ENCODE measurements at places on chromosomes 12 and 14.

DNA sequence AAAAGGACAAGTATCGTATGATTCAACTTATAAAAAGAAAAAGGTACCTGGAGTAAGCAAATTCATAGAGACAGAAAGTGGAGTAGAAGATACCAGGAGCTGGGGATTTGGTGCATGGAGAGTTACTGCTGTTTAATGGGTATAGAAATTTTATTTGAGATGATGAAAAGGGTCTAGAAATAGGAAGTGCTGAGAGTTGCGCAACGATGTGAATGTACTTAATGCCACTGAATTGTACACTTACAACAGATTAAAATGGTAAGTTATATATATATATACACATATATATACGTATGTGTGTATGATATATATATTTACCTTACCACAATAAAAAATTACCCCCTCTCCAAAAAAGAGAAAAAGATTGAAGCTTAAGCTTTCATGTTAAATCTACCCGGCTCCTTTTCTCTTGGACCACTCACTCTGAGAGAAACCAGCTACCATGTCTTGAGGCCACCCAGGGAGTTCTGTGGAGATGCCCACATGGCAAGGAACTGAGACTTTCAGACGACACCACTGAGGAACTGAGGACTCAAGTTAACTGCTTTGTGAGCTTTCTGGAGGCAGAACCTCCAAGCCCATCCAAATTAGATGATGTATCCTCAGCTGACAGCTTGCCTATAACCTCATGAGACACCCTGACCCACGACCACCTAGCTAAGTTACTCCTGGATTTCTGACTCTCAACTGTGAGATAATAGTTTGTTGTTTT is 130.0 kb upstream of the BTG1 start:
- DNase-seq, result no peak

- no peak for DNase-seq
Observed at GRCh38 chr14:94373708-94374107, 14.7 kb downstream of the SERPINA1 start.

- DNase-seq, result no peak
Observed at GRCh38 chr12:71870416-71870815, 30.9 kb downstream of the TBC1D15 start.

- DNase-seq, result no peak
Observed at GRCh38 chr12:83980398-83980797, 932.2 kb downstream of the SLC6A15 start.

- DNase-seq, result no peak
Observed at GRCh38 chr14:64971491-64971942, 619 bp downstream of the RAB15 start.

- peak; percentile 4 for DNase-seq
Observed at GRCh38 chr12:70365398-70365647, 767 bp upstream of the KCNMB4 start.
